ENCODE measurements at places on chromosomes 16 and 17.

GRCh38 chr17:51079049-51079448 lies 41.6 kb downstream of the SPAG9 start:
- no peak for DNase-seq

DNA sequence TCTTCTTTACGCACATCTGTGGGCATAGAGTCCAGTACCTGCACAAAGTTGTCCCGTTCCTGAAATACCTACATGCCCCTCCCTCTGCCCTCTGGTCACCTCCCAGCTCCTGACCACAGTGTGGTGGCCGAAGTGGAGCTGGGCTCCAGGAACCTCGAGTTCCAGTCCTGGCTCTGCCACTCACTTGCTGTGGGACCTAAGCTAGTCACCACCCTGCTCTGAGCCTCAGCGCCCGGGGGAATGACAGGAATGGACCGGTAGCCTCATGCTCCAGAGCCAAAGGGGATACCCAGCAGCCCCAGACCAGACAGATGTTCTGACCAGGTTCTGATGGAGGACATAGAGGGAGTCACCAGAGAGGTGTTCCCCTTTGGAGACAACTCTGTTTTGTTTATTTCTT lies 26.7 kb upstream of the ITGA3 start:
- DNase-seq: no peak

DNA sequence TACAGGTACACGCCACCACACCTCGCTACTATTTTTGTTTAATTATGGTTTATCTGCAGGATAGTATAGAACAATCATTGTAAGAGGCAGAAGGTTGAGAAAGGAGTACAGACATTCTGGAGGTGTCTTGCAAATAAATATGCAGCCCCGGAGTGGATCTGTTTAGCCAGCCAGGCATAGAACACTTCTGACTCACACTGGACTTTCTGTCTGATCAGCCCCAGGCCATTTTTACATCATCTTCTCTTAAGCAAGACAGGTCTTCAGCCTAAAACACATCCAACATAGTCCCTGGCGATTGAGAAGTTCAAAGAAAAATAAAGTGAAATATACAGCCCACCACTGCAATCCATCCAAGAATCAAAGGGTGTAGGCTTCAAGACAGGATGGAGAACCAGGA lies 81.4 kb downstream of the XYLT1 start:
- no peak for DNase-seq

- DNase-seq: peak; percentile 77
Observed at GRCh38 chr17:20896153-20896649, 146.6 kb downstream of the USP22 start.

DNA sequence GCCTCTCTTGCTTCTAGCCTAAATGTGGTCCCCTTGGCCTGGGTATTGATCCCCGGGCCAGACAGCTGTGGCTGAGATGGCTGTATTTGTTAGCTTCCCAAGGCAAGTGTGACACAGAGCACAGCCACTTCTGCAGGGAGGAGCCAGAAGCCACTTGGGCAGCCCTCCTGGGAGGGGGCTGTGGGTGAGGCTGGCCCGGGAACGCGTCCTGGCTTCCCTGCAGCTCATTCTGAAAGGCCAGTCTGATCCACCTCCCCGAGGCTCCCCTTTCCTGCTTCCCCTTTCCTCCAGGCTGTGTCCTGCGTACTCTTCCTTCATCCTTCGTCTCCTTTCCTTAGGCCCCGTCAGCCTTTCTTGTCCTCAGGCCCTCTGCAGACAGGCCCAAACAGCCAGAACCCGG lies 8.0 kb downstream of the SERPINF2 start:
- DNase-seq: no peak

GRCh38 chr17:2995377-2995776 lies 68.0 kb downstream of the OR1D5 start:
- DNase-seq: no peak

GRCh38 chr16:58940609-58941008 lies 206.5 kb upstream of the GOT2 start:
- no peak for DNase-seq

GRCh38 chr16:72049110-72049509 lies 5.2 kb upstream of the HP start:
- no peak for DNase-seq

GRCh38 chr17:76872874-76873221 lies 4.6 kb downstream of the MGAT5B start:
- no peak for DNase-seq

GRCh38 chr16:89723279-89724250 lies 2.2 kb downstream of the ZNF276 start:
- DNase-seq: peak; percentile 91

DNA sequence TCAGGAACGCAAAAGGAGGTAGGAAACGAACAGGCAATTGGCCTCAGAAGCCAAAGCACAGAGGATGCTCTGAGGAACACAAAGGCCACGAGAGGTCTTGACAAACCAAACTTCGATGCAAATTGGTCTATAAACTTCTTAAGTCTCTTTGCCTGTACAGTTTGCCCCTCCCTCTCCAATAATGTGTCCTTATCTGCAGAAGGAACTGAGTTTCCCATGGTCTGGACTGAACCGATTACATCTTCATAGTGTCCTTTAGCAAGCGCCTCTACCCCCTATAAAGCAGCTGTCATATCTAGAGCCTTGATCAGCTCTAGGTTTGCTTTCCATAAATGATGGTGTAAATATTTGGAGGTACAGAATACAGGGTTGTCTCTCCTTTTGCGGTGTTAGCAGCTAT lies 3.1 kb upstream of the CDRT4 start:
- DNase-seq: no peak

- DNase-seq: no peak
Observed at GRCh38 chr16:52491216-52491615, 55.7 kb downstream of the TOX3 start.

DNA sequence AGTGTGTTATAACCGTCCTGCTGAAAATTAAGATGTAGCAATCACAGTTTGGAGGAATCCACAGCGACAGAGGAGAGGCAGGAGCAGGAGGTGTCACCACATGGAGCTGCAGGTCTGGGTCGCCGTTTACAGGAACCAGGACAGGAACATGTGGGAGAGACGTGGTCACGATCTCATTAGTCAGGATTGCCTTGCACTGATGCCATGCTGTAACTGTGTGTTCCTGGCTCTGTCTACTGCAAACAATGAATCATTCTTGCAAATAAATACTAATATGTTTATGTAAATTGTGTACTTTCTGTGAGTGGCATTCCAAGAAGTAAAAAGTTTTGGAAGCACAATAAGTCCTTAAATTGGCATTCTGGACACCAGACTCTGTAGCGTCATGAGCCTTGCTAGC lies 271.8 kb downstream of the CPPED1 start:
- no peak for DNase-seq

DNA sequence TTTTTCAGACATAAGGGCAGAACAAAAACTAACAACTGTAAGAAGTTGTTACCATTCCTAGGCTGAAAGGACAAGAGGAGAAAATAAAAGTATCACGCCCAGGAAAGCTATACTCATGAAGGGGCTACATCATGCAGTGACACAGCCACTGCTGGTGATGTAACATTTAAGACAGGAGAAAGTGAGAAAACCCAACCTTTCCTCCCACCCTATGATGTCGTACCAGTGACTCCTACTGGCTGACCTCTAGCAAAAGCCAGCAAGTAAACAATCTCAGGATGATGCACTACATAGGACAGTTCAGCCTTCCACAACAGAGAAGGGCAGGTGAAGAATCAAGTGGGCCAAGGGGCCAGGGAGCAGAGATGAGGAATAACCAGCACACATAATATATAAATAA lies 14.0 kb upstream of the OR1E2 start:
- no peak for DNase-seq

DNA sequence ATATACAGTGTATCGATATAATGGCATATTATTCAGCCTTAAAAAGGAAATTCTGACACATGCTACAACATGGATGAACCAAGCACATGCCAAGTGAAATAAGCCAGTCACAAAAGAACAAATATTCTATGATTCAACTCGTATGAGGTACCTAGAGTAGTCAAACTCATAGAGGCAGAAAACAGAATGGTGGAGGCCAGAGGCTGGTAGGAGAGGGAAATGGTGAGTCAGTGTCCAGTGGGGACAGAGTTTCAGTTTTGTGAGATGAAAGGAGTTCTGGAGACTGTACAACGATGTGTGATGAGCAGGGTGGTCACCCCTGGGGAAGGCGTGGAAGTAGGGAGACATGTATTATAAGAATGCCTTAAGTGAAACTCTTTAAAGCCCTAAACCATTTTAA lies 39.9 kb downstream of the RNF157 start:
- DNase-seq: no peak

Data from CD4-positive, alpha-beta T cell treated with Interleukin-4 for 1 hour (primary cell).